ENCODE measurements at places on chromosomes 7 and 10.

GRCh38 chr10:72334825-72335393 lies 19.8 kb downstream of the DNAJB12 start:
- no peak for DNase-seq

DNA sequence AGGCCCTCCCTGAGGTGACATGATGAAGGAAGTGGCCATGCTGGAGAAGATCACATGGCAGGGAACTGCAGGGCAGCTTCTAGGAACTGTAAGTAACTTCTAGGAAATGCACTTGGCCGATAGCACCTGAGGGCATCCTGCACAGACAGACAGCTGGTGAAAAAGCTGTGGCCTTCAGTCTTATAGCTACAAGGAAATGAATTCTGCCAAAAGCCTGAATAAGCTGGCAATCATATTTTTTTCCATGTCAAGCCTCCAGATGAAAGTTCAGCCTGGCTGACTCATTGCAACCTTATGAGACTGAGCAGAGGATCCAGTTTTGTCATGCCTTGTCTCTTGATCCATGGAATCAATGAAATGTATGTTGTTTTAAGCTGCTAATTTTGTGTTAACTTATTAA lies 91.1 kb upstream of the CACNA2D1 start:
- DNase-seq: no peak

GRCh38 chr7:92293896-92294590 lies 48.3 kb downstream of the ANKIB1 start:
- DNase-seq: no peak

DNA sequence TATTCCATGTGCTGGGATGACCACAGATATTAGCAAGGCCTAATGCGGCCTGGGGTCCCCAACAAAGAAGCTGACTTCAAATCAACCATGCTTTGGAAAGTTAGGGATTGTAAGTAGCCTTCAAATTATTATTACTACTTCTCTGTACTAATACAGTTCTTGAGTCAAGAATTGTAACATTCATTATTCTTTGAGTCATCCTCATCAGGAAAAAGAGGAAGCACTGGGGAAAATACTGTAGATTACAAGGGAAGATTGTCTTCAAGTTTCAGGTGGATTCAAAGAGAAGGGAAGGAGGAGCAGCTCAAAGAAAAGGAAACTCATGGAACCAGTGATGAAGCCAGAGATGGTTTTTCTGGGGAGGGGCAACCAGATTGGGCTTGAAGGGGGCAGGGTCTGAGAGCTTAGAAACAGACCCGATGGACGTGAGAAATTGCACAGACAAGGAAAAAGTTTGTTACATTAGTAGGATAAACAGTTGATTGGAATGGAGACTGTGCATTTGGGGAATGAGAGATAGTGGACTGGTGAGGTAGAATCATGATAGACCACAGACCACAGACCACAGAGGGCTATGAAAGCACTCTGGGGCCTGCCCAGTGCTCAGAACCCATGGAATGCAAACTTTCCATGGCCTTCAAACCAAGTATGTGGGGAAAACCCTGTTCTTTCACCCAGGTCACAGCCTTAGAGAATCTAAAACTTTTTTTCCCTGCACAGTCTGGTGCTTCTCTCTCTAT lies 209.9 kb downstream of the ZNF365 start:
- no peak for DNase-seq

DNA sequence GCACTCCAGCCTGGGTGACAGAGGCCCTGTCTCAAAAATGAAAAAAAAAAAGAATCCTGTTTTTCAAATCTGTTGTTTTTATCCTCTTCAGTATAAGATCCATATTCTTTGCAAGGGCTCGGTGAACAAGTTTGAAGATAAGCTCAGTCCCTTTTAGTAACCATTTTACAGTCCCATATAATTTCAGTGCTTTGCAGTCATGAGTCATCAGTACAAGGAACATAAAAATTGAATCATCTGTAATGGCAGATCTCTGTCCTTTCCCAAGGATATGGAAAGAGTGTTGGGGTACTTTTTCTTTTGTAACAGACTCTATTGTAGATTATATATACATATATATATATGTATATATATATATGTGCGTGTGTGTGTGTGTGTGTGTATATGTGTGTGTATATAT lies 52.2 kb upstream of the ZPBP start:
- no peak for DNase-seq

DNA sequence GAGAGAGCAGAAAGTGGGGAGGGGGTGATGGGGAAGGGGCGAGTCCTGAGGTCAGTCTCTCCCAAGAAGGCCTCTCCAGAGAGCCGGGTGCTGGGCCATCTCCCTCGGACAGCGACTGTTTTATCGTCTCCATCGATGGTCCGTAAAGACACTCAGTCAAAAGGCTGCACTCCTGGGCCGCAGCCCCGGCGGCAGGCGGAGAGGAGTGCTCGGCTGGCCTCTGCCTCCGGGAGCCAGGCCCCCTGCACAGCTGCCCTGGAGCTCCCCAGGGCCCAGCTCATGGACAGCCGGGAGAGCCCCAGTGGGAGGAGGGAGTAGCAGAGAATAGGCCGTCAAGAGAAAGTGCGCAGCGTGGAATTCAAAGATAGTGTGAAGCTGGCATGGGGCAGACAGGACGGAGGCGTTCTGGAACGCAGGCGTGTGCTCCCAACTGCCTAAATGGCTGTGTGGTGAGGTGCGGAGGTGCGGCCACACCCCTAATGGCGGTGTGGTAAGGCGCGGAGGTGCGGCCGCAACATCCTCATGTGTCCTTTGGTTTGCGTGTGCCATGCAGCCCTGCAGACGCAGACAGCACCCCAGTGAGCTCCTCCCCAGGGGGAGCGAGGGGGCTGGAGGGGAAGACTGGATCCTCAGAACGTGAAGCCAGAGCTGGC lies 477.5 kb upstream of the FOXK1 start:
- no peak for DNase-seq

DNA sequence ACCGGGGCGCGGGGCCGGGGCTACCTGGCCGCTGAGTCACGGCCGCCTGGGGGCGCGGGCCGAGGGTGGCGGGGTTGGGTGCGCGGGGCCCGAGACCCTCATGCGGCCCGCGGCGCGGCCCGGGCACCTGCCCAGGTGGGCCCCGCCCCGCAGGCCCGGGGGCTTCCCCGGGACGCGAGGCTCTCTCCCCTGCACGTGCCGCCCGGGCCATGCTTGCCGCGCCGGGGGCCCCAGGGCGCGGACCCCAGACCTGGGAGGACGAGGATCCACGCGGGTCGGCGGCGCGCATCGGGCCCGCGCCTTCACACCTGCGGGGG lies 402 bp downstream of the MAFK start:
- no peak for DNase-seq

DNA sequence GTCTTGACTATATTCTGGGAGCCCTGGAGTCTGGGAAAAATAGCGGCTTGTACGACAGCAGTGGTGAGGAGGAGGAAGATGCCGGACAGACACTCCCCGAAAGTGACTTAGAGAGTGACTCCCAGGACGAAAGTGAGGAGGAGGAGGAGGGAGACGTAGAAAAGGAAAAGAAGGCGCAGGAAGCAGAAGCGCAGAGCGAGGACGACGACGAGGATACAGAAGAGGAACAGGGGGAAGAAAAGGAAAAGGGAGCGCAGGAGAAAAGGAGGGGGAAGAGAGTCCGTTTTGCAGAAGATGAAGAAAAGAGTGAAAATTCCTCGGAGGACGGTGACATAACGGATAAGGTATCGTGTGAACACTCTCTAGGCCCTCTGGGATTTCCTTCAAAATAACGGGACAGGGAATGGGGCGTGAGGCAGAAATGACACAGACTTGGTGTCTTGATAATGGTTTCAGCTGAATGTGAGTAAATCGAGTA lies 908 bp downstream of the NOM1 start:
- no peak for DNase-seq

GRCh38 chr10:128541926-128542475 lies 415.8 kb upstream of the MKI67 start:
- no peak for DNase-seq

- DNase-seq: no peak
Measured at GRCh38 chr7:147170341-147171012, 1053.9 kb downstream of the CNTNAP2 start.

- no peak for DNase-seq
Measured at GRCh38 chr10:24849051-24849450, 103.4 kb downstream of the PRTFDC1 start.

Measured in progenitor cell of endocrine pancreas (in vitro differentiated cells).